Fibroblast of lung (primary cell): ENCODE measurements at places on chromosomes 5 and 9. TPM values are rescaled to one million over a fixed set of nuclear protein-coding genes. Genes with fewer than 3 reads are reported as not detected.

The BNC2 gene
- 27.5 and 39.1 TPM in 2 replicates for polyA plus RNA-seq

The SPTLC1 gene
- 86.2 and 97.8 TPM in 2 replicates for polyA plus RNA-seq

The PLPPR1 gene
- not detected in 2 replicates for polyA plus RNA-seq

The PCAT7 gene
- polyA plus RNA-seq, result 0.01 TPM in 2 replicates

The INSL4 gene
- not detected in 2 replicates for polyA plus RNA-seq

The SMIM27 gene
- polyA plus RNA-seq, result 2.7 and 2.8 TPM in 2 replicates

The C6 gene
- polyA plus RNA-seq, result 0.07 TPM in 1 of 2 replicates, not detected in the other

The WNT8A gene
- polyA plus RNA-seq, result not detected in 2 replicates

The HEMGN gene
- polyA plus RNA-seq, result not detected in 2 replicates

GRCh38 chr5:19369048-19369447 is 619.0 kb downstream of the CDH18 start:
- no peak for DNase-seq

DNA sequence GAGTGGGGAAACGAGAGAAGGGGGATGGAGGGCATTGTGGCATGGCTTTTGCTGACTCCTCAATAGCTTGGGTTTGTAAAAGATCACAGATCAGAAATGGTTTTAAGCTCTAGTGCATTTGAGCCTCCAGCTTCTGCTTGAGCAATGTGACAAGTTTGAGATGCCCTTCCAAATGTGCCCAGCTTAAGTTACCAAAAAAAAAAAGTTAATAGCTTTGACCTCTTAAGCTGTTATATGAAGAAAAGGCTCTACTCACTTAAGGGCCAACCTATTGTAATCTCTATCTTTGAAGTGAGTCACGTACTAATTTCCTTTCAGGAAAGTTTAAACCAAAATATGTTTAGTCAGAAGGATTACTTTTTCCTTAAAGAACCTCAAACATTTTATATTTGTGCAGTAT is 428.8 kb upstream of the ACTBL2 start:
- no peak for DNase-seq

- DNase-seq, result no peak
Measured at GRCh38 chr5:40945111-40945510, 35.8 kb downstream of the C7 start.

- no peak for DNase-seq
Measured at GRCh38 chr5:32369542-32370155, 56.9 kb upstream of the MTMR12 start.

DNA sequence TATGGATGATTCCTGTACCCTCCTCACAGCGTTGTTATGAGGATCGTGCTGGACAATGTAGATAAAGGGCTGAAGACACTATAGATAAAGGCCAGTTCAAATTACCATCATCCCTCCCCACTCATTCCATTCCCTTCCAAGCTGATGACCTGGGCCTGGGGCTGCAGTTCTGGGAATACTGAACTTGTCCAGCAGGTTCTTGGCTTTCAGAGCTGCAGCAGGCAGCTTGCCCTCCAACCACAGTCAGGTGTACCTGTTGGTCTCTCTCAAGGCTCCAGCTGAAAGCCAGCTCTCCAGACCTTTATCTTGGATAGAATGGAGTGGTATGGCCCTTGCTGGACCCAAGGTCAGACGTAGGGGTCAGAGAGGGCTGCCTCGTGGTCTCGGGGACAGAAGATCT is 92.5 kb downstream of the PCDH1 start:
- DNase-seq, result no peak

GRCh38 chr9:28158451-28158850 is 585.2 kb upstream of the C9orf72 start:
- DNase-seq, result no peak

GRCh38 chr9:21751998-21752397 is 50.4 kb upstream of the MTAP start:
- no peak for DNase-seq

DNA sequence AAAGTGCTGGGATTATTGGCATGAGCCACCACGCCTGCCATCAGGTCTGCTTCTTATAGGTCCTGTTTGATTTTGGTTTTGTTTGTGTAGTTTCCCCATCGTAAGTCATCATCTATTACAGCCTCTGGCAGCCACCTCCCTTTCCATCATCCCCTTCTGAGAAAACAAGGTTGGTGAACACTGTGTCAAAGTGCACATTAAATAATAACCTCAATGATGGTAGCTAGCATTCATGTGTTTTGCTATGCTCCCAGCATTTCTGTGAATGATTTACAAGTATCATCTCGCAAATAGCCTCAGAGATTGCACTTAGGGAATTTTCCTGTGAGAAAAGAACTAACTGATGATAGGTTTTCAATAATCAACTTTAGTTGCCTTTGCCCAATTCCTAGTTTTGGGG is 9.9 kb downstream of the PRUNE2 start:
- no peak for DNase-seq

- peak; percentile 0 for DNase-seq
Measured at GRCh38 chr5:99936911-99937310, 598.3 kb upstream of the FAM174A start.

DNA sequence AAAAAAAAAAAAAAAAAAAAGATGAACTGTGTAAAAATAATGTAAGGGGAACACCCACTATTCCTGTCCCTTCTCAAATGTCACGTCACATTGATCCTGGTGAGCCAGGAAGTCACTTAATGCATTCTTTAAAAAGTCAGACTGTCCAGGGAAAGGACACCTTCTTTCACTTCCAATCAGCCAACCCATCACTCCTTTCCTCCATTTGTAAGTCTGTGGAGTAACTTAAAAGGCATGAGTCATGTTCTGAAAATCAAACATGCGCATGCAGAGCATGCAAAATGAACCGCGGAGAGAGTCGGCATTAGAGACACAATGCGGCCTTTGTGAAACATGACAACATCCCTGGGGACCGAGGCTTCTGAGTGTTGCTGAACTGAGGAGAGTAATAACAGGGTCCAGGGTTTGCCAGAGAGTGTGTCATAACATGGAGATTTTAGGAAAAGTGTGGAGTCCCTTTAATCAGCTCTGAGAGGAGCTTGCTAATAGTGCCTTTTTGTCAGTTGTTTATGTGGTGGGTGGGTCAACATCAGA is 77.6 kb upstream of the SEMA6A start:
- DNase-seq, result peak; percentile 90

- peak; percentile 84 for DNase-seq
Measured at GRCh38 chr5:165201771-165202518, 1696.5 kb downstream of the MAT2B start.

DNA sequence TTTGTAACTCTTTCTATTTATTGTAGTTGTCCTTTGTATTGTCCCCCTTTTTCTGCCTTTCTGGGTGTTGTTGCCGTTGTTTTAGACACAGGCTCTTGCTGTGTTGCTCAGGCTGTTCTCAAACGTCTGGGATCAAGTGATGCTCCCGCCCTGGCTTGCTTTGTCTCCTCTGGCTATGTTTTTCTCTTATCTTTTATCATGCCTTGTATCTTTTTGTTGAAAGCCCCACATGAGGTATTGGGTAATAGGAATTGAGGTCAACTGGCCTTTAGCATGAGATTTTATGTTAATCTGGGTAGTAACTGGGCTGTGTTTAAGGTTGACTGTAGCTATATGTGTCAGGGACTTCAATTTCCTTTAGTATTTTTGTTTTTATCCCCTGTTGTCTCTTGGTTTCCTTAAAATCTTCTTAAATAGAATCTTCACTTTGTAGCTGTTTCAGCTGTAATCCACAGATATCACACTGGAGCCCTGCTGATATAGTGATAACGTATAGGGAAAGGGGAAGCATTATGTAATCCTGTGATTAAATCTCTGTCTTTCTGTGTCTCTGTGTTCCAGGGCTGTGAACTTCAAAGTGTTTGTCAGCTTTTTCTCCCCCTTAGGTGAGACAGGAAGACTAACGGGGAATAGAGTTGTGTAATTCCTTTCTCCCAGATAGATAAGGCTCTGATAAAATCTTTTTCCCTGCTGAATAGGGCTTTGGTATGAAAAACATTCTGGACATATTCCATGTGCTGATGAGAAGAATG is 25.9 kb upstream of the CACNA1B start:
- no peak for DNase-seq

DNA sequence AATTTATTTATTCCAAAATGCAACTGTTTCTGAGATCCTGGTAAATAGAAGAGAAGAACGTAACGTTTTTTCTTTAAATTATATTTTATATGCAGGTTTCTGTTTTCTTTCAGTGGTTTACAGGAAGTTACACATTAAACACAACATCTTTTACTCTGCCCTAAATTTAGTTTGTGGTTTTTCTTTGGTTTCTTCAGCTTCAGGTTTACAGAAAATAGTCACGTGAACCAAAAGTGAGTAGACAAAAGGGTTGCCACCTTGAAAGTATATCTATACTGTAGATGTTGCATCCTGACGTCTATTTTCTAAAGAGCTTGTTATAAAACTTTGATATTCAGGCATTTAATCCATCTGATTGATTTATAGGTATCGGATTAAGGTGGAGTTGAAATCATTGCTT is 1236.6 kb downstream of the MAT2B start:
- no peak for DNase-seq
